ENCODE measurements at places on chromosomes 7 and 10.
A peak's percentile ranks its signal among the peaks of the same experiment; 100 is the strongest.

- no peak for DNase-seq
These were observed 22.5 kb upstream of the VIPR2 start for GRCh38 chr7:159167139-159167538.

DNA sequence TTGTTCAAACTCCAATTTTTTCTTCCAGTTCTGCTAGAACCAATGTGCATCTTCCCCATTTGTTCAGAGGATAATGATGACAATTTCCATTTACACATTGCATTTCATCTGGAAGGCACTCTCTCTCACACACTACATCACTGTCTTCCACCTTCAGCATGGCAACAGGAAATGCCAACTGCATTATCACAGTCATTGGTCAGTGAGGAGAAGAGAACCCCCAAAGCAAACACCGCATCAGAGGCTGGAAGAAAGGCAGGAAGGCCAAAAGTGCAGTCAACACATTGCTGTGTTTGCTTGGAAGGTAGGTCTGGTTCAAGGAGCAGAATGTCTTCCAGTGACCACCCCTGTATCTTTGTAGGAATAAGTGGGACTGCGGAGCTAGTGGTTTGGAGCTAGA lies 192.2 kb upstream of the RHOBTB1 start:
- no peak for DNase-seq

DNA sequence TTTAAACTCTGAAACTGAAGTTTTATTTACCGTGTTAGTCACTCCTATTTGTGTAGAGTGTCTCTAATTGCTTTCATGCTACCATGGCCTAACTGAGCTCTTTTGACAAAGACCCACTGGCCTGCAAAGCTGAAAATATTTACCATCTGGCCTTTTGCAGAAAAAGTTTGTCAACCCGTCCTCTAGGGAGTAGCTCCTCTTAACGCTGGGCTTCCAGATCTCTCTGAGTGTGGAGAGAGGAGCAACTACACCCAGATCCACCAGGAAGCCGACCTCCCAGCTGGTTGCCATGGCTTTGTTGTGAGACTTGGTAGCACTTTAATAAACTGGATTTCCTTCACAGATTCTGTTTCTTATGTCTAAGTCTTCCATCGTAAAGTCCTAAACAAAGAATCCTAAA lies 4.2 kb upstream of the C10orf71 start:
- no peak for DNase-seq

- peak; percentile 16 for DNase-seq
These were observed 239.6 kb downstream of the DNAJB6 start for GRCh38 chr7:157576415-157576814.

DNA sequence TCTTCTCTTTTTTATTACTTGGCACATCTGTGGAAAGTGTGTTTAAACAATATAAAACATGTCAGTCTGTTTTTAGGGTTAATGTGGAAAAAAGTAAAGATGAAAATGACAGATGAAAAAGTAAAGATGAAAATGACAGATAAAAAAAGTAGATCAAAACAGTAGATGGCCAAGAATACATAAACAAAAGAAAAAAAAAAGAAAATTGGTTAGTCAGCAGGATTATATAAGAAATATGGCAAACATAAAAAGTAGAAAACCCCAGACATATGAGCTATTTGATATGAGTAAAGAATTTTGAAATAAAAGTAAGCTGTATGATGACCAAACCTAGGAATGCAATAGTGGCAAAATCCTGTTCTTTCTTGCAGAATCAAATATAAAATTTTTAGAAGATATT lies 365.7 kb upstream of the AKR1E2 start:
- no peak for DNase-seq

- DNase-seq = no peak
These were observed 16.2 kb upstream of the DNAJB6 start for GRCh38 chr7:157320608-157320980.

GRCh38 chr10:17854044-17854652 lies 45.0 kb downstream of the MRC1 start:
- DNase-seq = no peak

DNA sequence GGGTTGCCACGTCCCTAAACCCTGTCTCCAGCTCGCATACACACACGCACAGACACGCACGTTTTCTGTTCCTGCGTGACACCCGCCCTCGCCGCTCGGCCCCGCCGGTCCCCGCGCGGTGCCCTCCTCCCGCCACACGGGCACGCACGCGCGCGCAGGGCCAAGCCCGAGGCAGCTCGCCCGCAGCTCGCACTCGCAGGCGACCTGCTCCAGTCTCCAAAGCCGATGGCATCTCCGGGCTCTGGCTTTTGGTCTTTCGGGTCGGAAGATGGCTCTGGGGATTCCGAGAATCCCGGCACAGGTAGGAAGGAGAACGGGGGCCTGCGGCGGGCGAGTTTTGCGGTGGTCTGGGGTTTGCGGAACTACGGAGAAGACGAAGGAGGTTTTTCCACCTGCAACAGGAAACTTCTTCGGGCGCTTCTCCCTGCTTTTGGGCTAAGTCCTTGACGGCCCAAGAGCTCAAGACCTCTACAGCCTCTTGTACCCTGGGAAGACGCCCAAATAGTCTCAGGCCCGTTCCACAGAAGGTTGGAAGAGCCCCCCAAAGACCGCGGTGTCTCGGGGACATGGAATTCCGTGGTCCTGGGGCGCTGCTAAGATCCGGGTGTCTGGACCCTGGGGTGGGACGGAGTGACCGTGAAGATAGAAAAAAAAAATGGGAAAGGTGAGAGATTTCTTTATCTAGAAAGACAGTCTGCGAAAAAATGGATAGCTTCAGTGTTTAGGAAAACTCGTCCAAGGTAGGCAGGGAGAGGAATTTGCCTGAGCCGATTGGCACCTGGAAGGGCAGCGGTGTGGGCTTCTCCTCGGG lies at the start of gene GAD2:
Gene GAD2, plus strand, starts transcription at position 190 of the 811 bp plus-strand sequence. Its CDS starts 36 bp downstream, at position 226.
- no peak for DNase-seq

DNA sequence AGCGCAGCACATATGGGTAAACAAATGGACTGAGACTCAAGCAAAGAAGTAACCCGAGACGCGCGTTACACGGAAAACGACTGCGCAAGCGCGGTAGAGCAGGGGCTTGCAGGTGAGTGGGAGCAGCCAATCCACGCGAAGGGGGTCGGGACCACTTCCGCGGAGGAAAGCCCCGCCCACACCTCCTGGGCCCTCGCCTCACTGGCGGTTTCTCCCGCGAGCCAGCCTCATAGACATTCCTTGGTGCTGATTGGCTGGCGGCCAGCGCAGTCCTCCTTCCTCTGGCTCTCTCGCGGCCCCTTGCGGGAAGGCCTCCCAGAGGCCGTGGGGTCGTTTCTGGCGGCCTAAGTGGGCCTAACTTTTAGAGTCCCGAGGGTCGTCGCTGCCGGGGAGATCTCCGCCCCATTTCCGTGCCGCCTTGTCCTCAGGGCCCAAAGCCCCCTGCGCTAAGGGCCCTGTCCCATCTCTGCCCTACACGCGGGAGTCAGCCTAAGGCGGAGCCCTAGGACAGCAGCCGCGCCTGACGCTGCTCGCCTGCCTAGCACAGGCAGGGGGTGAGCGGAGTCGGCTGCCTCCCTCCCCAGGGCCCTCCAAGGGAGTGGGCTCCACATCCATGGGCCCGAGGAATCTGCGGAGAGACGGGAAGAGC lies 9.1 kb upstream of the FXYD4 start:
- no peak for DNase-seq

DNA sequence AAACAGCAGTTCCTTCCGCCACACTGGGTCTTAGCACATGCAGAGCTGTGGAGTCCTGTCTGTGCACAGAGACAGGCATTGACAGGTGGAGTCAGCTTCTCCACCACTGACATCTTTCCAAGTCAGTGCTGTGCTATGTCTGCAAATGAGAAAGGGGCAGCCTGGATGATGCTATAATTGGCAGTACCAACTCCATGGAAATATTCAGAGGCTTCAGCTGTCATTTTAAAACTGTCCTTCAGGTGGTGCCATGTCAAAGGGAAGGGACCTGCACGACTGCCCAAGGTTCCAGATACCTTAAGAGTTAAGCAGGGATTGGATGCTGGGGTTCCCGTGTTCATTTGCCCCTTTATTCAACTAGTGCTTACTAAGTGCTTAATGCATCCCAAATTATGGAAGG lies 258.0 kb upstream of the PRKCQ start:
- DNase-seq = peak; percentile 15

- DNase-seq = no peak
These were observed 101.8 kb upstream of the MKLN1 start for GRCh38 chr7:131225619-131226513.

DNA sequence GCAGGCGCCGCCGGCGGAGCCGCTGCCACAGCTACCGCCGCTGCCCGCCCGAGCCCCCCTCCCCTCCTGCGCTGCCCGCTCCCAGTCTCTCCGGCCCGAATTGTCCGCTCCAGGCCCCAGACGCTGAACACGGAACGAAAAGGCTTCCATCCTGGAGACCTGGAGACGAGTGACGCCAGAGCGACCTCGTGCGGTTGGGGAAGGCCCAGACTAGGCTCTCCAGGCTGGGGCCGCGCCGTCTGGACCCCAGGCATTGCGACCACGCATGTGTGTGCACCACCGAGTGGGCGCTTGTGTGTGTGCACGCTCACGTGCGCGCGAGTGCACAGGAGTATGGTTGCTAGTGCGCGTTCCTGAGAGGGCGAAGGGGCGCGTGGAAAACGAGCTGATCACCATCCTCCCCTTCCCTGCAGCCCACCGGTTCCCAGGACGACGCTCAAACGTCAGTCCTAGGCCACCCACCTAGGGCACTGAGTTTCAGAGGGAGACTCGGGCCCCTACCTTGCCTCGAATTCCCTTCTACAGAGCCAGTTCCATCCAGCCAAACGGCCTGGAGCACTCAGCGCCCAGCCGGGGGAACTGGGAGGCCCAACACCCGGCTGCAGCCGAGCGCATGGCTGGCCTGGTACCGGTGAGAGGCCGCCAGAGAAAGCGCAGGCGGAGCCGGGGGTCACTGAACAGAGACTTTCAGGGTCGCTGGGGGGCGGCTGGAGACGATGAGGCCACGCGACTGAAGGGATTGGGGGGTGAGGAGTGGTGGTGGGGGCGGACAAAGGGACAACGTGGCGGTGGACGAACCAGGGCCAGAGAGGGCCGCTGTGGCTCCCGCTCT lies 11.6 kb downstream of the LBX1 start:
- no peak for DNase-seq

DNA sequence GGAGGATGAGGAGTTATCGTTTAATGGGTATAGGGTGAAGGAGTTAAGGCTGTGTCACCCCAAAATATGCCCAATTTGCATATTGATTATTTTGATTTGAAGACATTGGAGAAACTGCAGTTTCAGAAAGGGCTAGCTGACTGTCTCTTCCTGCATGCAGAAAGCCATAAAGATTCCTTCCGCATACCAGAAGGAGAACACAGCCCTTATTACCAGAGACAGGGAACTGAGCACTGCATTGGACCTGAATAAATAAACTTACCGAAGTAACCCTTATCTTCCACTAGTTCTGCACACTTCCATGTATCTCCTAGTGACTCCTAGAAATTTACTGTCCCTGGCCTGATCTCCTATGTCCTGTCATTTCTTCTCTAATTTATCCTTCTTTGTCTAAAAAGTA lies 821.9 kb upstream of the AUTS2 start:
- no peak for DNase-seq

- no peak for DNase-seq
These were observed 467.4 kb downstream of the TYW1 start for GRCh38 chr7:67463983-67464382.

GRCh38 chr7:31309407-31309806 lies 31.1 kb downstream of the NEUROD6 start:
- no peak for DNase-seq

DNA sequence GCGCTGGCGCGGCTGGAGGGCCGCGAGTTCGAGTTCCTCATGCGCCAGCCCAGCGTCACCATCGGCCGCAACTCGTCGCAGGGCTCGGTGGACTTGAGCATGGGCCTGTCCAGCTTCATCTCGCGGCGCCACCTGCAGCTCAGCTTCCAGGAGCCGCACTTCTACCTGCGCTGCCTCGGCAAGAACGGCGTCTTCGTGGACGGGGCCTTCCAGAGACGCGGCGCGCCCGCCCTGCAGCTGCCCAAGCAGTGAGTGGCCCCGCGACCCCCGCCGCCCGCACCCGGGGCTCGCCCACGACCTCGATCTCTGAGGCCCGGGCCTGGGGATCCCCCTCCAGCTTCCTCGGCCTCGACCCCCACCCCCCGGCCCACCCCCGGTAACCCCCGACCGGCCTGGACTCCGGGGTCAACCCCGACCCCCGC lies 537 bp downstream of the FOXK1 start:
- DNase-seq = no peak

DNA sequence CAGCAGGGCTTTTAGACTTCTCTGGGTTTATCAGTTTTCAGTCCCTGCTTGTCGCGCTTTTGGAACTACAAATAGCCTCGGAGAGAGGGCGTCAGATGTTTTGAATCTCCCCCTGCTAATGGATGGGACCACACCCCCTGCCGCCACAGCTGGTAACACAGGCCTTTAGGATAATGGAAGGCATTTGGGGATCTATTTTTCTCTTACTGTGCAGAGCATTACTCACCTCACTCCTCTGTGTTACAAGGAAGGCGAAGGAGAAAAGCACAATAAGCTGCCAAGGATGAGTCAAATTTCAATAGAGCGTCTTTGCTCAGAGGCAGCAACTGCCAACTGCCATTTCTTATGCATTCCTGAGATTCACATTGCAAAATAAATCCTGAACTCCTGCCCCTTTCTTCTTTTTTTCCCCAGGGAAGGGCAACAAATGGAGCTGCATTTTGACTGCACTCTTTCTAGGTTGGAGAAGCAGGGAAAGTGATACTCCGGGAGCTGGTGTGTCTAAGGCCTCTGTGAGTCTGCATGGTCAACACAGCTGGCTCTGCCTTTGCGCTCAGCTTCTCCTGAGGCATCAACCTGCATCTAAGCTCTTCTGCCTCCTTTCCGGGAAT lies 31.5 kb upstream of the SMNDC1 start:
- no peak for DNase-seq

DNA sequence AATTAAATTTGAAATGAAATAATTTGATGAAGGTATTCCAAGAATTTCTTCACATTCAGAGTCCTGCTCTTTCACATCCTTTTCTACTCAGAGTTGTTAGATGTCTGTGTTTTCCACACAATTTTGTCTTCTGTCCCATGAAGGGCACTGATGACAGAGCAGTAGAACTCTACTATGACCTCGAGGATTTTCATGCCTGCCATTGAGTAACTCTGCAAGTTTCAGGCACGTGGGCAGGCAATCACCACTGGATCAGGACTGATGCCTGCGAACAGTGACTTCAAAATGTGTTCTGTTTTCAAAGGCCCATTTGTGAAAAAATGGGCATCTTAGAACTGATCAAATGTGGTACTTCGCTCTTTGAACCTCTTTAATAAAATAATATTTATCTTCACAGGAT lies 91.1 kb downstream of the CDK6 start:
- no peak for DNase-seq

- DNase-seq = no peak
These were observed 10.4 kb upstream of the NT5C2 start for GRCh38 chr10:103203466-103203865.

GRCh38 chr7:82714883-82715282 lies 271.3 kb upstream of the CACNA2D1 start:
- no peak for DNase-seq

DNA sequence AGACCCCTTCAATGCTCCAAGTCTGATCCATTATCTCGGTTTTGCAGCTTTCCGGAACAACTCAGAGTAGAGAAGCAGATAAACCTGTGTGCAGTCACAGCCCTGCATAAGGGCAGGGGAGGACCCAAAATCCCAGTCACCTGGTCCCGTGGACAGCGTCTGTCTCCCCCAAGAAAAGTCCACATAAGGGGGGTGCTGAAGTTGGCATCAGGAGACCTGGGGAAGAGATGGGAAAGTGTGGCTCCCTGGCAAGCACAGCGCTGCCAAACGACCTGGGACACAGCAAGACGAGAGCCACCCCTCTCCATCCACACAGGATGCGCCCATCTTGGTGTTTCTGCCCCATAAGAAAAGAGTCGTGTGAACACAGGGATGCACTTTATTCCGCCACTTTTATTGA lies 27.9 kb downstream of the ASB13 start:
- DNase-seq = no peak
